Large intestine (tissue), 12 donors: ENCODE measurements at places on chromosomes 4 and X. TPM values are rescaled to one million over a fixed set of nuclear protein-coding genes. Genes with fewer than 3 reads are reported as not detected.

MAGEA2 gene
- polyA plus RNA-seq: not detected

GRCh38 chr4:151692821-151693673 is 67.8 kb downstream of the GATB start:
- H3K4me1 ChIP-seq: no peaks in the 10 kb centered on the region
- peaks cover 1% of the 10 kb centered on the region for H3K36me3 ChIP-seq
- H3K27ac ChIP-seq: no peak overlapping the region
- H3K27me3 ChIP-seq: no peaks in the 10 kb centered on the region
- no peak for DNase-seq
- no peak overlapping the region for H3K4me3 ChIP-seq

- no peaks in the 10 kb centered on the region for H3K4me1 ChIP-seq
- no peak overlapping the region for H3K4me3 ChIP-seq
- H3K27me3 ChIP-seq: no peaks in the 10 kb centered on the region
- DNase-seq: no peak
These were observed 31.7 kb upstream of the ZNF41 start for GRCh38 chrX:47514533-47515235.

GRCh38 chrX:10513974-10514373 is 106.4 kb downstream of the MID1 start:
- DNase-seq: no peak
- no peak overlapping the region for H3K4me3 ChIP-seq
- H3K27me3 ChIP-seq: no peaks in the 10 kb centered on the region
- no peaks in the 10 kb centered on the region for H3K4me1 ChIP-seq

DNA sequence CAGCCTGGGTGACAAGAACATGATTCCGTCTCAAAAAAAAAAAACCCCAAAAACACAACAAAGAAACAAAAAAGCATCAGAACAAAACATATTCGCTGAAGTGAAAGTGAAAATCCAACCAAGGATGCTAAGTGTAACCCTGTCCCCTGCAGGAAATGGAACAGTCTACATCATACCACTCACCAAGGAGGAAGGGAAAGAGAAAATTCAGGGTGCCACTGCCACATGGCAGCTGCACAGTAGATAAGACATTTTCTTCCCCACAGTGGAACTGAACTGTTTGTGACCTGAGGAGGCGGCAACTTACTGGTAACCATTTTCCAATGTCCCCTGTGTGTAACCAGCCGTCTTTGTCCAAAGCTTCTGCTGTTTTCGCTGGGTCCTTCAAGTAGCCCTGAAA is 28.2 kb upstream of the CENPU start:
- peak; percentile 14 for DNase-seq
- no peaks in the 10 kb centered on the region for H3K4me1 ChIP-seq
- no peak overlapping the region for H3K4me3 ChIP-seq
- H3K27me3 ChIP-seq: no peaks in the 10 kb centered on the region
- H3K27ac ChIP-seq: no peak overlapping the region

- peaks cover 24% of the 10 kb centered on the region for H3K27me3 ChIP-seq
- DNase-seq: no peak
- no peak overlapping the region for H3K4me3 ChIP-seq
- H3K27ac ChIP-seq: no peak overlapping the region
- no peaks in the 10 kb centered on the region for H3K4me1 ChIP-seq
These were observed 4.6 kb upstream of the GRID2 start for GRCh38 chr4:92299152-92299551.

GRCh38 chr4:991451-992296 is 1.5 kb downstream of the SLC26A1 start:
- H3K4me1 ChIP-seq: peaks cover 50% of the 10 kb centered on the region
- H3K4me3 ChIP-seq: peak overlapping the region; percentile 19
- no peak for DNase-seq
- peaks cover 7% of the 10 kb centered on the region for H3K27me3 ChIP-seq
- H3K27ac ChIP-seq: peak overlapping the region; percentile 99

DNA sequence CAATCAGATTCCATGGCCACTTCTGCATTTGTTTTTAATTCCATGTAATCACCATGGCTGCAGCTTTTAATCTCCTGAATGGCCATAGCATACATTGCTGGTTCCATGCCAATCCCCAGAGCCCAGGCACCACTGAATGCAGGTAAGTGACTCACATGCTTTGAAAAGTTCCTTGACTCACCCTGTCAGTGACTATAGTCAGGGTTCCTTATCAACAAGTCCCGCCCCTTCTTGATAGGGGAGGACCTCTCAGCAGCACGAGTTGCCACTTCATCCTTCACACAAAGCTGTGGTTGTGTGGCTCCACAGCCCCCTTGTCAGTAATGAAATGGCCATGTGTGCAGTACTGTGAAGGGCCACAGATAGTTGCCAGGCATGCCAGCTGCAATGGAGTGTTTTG is 516.6 kb downstream of the PPARGC1A start:
- H3K36me3 ChIP-seq: no peaks in the 10 kb centered on the region
- H3K27ac ChIP-seq: peak overlapping the region; percentile 12
- H3K4me3 ChIP-seq: no peak overlapping the region
- no peaks in the 10 kb centered on the region for H3K27me3 ChIP-seq
- DNase-seq: peak; percentile 48

DNA sequence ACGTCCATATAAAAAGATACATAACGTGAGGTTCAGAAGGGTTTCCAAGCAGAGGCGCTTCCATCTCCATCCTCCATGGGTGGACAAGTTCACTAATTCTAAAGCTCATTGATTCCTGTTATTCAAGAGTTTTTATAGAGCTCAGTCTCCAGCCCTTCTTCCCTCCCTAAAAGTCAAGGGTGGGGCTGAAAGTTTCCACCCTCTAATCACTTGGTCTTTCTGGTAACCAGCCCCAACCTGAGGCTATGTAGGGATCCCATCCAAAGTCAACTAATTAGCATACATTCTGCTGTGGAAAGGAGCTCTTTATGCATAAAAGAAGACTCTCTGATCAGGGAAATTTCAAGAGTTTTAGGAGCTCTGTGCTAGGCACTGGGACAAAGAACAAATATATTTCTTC is 46.9 kb upstream of the VEGFC start:
- H3K36me3 ChIP-seq: no peaks in the 10 kb centered on the region
- no peak for DNase-seq
- no peak overlapping the region for H3K27ac ChIP-seq
- H3K4me3 ChIP-seq: no peak overlapping the region
- H3K27me3 ChIP-seq: no peaks in the 10 kb centered on the region
- no peaks in the 10 kb centered on the region for H3K4me1 ChIP-seq

DNA sequence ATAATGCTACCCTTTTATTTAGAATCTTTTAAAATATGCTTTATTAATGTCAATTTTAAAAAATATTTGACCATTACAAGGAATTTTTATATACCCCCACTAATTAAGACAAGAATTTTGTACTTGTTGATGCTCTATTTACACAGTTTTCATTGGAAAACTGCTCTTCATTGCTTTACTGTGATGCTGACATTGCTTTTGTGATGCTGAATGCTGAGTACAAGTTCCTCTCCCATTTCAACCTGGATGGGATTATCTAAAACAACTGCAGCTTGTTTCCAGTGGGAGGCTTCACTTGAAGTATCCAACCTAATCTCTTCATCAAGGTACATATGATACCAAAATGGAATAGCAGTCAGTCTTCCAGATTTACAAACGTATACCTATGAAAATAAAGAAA is 21.2 kb downstream of the TMEM184C start:
- DNase-seq: no peak
- H3K27me3 ChIP-seq: no peaks in the 10 kb centered on the region
- no peak overlapping the region for H3K27ac ChIP-seq
- H3K4me3 ChIP-seq: no peak overlapping the region
- peaks cover 58% of the 10 kb centered on the region for H3K36me3 ChIP-seq

F8A3 gene
- polyA plus RNA-seq: 4.4 TPM

- no peak for DNase-seq
- H3K27ac ChIP-seq: no peak overlapping the region
- peaks cover 24% of the 10 kb centered on the region for H3K4me1 ChIP-seq
- no peak overlapping the region for H3K4me3 ChIP-seq
- H3K27me3 ChIP-seq: peaks cover 21% of the 10 kb centered on the region
These were observed 58.9 kb upstream of the BCOR start for GRCh38 chrX:40156470-40157227.

- no peaks in the 10 kb centered on the region for H3K27me3 ChIP-seq
- H3K4me1 ChIP-seq: no peaks in the 10 kb centered on the region
- DNase-seq: no peak
These were observed 200.8 kb upstream of the GIMD1 start for GRCh38 chr4:106569146-106570031.

DNA sequence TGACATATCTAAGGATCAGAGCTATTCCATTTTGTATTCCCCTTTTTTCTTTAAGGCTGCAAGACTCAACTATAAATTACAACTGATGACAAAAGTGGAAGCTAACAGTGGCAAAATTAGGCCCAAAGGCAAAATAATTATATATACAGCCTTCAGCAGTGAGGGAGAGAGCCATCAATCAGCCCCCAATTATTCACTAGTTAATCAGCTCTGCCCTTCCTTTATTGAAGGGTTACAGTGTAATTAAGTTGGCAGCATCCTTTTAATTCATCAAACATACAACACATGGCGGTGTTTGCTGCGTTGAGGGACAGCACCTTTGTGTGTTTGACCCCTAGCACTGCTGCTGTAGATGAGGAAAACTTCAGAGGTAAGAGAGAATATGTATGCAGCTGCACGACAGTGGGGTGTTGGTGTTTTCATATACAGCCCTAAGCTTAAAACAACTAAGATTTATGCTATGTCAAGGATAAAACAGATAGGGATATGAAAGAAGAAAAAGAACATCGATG is 973.9 kb upstream of the POU3F4 start:
- H3K27me3 ChIP-seq: no peaks in the 10 kb centered on the region
- no peaks in the 10 kb centered on the region for H3K36me3 ChIP-seq
- no peaks in the 10 kb centered on the region for H3K4me1 ChIP-seq
- no peak for DNase-seq
- H3K27ac ChIP-seq: no peak overlapping the region
- H3K4me3 ChIP-seq: no peak overlapping the region

GRCh38 chrX:27241981-27242380 is 221.2 kb downstream of the PPP4R3C start:
- H3K27ac ChIP-seq: no peak overlapping the region
- H3K36me3 ChIP-seq: no peaks in the 10 kb centered on the region
- no peak overlapping the region for H3K4me3 ChIP-seq
- DNase-seq: no peak
- no peaks in the 10 kb centered on the region for H3K27me3 ChIP-seq

DNA sequence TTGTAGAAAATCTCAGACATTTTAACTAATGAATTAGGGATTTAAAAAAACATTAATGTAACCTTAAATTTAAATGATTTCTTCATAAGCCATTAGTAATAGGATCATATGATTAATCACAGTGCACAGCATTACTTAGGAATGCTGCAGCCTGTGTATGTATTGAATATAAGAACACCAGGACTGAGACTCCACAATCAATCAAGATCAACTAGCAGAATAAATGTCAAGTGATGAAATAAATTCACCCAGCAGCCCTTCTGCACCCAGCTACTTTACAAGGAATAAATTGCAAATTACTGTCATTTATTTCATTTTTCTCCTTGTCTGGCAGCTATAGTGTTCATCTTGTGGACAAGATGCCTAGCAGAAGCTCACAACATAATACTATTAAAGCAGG is 46.5 kb downstream of the NEIL3 start:
- H3K4me3 ChIP-seq: no peak overlapping the region
- H3K36me3 ChIP-seq: no peaks in the 10 kb centered on the region
- no peaks in the 10 kb centered on the region for H3K4me1 ChIP-seq
- H3K27me3 ChIP-seq: no peaks in the 10 kb centered on the region

RPL36A gene
- polyA plus RNA-seq: 2,501 TPM

SLC35A2 gene
- polyA plus RNA-seq: 23.6 TPM

ZAR1 gene
- 0.03 TPM for polyA plus RNA-seq
